ENCODE measurements at places on chromosomes 13 and 19. TPM values are rescaled to one million over a fixed set of nuclear protein-coding genes. Genes with fewer than 3 reads are reported as not detected.

VSIG10L gene
- total RNA-seq, result 6.0 TPM

DCT gene
- not detected for total RNA-seq

PALM3 gene
- 0.65 TPM for total RNA-seq

POGLUT2 gene
- total RNA-seq, result 17.8 TPM

IL11 gene
- 0.34 TPM for total RNA-seq

GPR18 gene
- total RNA-seq, result 12.0 TPM

IL17D gene
- total RNA-seq, result 0.29 TPM

PSG2 gene
- total RNA-seq, result not detected

KIR2DL4 gene
- total RNA-seq, result 0.13 TPM

GSX1 gene
- total RNA-seq, result not detected

FFAR2 gene
- not detected for total RNA-seq

TLE6 gene
- total RNA-seq, result 0.83 TPM

FXYD7 gene
- 0.39 TPM for total RNA-seq

IRS2 gene
- 3.9 TPM for total RNA-seq

KLF2 gene
- total RNA-seq, result 5.7 TPM

MIA gene
- total RNA-seq, result not detected

POMP gene
- total RNA-seq, result 147 TPM

ZNF709 gene
- 0.26 TPM for total RNA-seq

SPRED3 gene
- 2.6 TPM for total RNA-seq

Measured in activated T-helper 1 cell treated with anti-CD3 and anti-CD28 coated beads, Interleukin-12 subunit alpha, Interleukin-12 subunit beta, Interleukin-2, Interleukin-4 antibody, amounts not matched to agents 30 ng/mL and 10 ng/mL and 1 ng/mL, durations not matched to agents 14 hours and 24 hours and 36 hours (primary cell).